ENCODE measurements at places on chromosomes 7 and 10.

- DNase-seq, result no peak
These were observed 45.1 kb upstream of the SGCE start for GRCh38 chr7:94700926-94701554.

DNA sequence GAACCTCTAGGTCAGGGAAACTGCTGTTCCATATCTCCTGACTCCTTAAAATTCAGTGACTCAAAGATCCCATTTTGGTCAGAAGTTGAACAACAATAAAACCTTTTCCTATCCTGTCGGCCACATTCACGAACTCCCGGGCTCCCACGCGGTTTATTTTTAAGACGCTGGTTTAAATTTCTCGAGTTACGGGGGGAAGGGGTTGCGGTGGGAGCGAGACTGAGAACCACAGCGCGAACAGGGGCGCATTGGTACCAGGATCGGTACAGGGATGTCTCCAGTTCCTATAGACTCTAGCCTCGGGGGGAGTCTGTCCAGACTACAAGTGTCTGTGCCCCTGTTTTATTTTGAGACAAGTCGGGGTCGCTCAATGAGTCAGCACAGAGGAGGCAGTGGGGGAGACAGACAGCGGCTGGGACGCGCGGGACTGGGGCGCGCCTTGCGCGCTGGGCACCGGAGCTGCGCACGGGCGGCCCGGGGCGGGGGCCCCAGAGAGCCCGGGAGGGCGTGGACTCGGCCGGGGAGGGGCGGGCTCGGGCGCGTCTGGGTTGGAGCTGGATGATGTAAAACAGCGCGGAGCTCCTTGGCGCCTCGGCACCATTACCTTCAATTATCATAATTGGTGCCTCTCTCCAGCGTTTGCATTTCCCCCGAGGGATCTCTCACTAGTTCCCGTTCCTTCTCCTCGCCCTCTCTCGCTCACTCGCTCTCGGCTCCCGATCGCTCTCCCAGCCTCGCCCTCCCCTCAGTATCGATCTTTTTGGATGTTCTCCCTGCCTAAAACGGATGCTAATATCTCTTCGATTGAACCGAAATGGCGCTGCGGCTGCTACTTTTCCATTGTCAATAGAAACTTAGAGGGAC, 8.7 kb upstream of the BAMBI start:
- DNase-seq, result peak; percentile 70

- no peak for DNase-seq
These were observed 127.0 kb downstream of the LYZL1 start for GRCh38 chr10:29415876-29416275.

GRCh38 chr10:30413996-30414576, 19.9 kb upstream of the MAP3K8 start:
- DNase-seq, result peak; percentile 60

GRCh38 chr7:151623766-151624165, 104.1 kb upstream of the RHEB start:
- peak; percentile 50 for DNase-seq

DNA sequence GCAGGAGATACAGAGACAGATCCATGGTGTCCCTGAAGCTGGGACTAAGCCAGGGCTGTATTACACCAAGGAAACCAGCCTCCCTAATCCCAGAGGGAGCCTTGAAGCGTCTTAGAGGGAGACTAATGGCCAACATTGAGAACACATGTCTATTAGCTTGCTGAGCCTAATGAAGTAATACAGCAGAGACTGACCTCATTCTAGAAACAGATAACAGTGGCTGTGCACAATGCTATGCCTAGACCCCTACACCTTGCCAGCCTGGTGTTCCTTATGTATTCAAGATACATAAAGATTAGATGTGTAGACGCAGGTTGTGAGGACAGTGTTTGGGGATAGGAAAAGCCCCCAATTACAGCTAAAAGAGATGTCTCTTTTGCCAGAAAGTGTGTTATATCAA, 19.1 kb downstream of the GRM8 start:
- DNase-seq, result no peak

All from EL (cell line).